Lung microvascular endothelial cell (primary cell): ENCODE measurements at places on chromosomes 3 and 15. TPM values are rescaled to one million over a fixed set of nuclear protein-coding genes. Genes with fewer than 3 reads are reported as not detected.

The C3orf33 gene
- total RNA-seq = 0.87 and 1.4 TPM in 2 replicates

The MFGE8 gene
- total RNA-seq = 31.2 and 40.1 TPM in 2 replicates

DNA sequence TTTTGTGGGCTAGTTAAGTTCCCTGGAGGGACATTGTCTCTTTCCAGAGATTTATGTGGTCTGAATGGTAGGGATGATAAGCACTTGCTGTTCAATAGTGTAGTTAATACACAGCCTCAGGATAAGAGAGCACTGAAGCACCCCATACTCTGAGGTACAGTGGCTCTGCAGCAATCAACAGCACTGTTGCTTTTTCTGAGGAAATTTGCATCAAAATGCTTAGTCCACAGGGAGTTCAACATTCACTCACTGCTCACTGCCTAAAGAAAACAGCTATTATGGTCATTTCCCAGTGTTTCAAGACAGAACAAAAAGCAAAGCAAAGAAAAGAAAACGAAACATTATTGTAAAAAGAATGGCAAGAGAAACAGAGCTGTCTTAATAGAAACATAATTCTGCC, 441.9 kb downstream of the PLOD2 start:
- DNase-seq = no peak

GRCh38 chr15:61441891-61442290, 212.8 kb upstream of the RORA start:
- DNase-seq = no peak

The DISP2 gene
- total RNA-seq = under 0.01 TPM in 2 replicates
